ENCODE measurements at places on chromosomes 3 and 15.

GRCh38 chr15:25710184-25710583 lies 152.9 kb downstream of the ATP10A start:
- peak; percentile 64 for DNase-seq

DNA sequence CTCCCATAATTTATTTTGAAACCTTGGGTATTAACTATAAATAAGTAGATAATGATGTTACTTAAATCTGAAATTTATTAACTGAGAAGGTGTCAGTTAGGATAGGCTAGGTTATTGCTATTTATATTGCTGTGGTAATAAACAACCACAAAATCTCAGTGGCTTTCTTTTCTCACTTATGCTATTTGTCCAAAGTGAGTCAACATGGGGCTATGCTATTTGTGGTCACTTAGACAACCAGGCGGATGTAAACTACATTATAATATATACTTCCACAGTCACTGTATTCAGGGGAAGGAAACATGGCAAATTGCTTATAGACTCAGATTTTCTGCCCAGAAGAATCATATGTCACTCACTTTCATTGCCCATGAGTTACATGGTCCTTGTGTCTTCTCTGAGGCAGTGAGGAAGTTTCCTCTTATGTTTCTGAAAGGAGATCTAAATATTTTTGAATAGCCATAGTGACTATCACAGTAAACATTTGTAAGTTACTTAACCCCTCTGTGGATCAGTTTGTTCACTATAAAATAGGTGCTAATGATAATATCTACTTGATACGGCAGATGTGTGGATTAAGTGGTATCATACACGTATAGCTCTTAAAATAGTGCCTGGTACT lies 19.8 kb downstream of the HMG20A start:
- no peak for DNase-seq

DNA sequence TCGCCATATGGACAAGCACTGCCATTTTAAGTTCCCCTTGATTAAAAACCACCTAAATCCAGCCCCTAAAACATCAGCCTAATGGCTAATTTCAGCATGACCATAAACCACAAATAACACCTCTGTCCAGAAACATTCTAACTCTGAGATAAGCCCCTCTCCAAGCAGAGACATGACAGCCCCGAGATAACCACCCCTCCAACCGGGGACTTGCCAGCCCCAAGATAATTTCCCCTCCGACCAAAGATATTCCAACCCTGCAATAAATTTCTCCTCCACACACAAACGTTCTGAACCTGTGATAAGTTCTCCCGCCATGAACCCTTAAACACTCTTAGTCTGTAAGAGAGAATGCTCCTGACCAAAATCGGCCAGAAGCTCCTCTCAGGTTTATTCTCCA lies 586.8 kb downstream of the EDEM1 start:
- DNase-seq: no peak

DNA sequence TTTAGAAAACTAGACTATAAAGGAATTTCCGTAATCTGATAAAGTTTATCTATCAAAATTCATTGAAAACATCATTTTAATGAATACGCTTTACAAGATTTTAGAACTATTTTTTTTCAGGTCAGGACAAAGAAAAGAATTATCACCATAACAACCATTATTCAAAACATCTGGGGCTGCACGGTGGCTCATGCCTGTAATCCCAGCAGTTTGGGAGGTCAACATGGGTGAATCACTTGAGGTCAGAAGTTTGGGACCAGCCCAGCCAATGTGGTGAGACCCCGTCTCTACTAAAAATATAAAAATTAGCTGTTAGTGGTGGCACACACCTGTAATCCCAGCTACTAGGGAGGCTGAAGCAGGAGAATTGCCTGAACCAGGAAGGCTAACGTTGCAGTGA lies 260.4 kb downstream of the WNT5A start:
- no peak for DNase-seq

DNA sequence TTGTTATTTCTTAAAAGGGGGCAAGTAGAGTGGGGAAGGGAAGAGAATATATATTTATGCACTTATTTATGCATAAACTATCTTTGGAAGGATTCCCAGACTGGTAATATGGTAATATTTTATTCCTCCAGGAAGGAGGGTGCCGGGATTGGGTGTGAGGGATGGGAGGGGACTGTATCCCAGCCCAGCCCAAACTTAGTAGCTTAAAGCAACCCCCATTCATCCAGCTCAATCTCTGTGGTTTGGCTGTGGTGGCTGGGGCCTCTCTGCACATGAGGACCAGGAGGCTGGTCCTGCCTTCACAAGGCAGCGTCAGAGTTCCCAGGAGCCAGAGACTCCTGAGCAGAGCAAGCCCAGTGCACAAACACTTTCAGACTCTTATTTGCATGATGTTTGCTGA lies 48.4 kb downstream of the CCNL1 start:
- DNase-seq: no peak

GRCh38 chr3:37816271-37816670 lies 45.4 kb upstream of the CTDSPL start:
- no peak for DNase-seq
